NCI-H1092 (cell line): ENCODE measurements at places on chromosomes 13 and 19.

DNA sequence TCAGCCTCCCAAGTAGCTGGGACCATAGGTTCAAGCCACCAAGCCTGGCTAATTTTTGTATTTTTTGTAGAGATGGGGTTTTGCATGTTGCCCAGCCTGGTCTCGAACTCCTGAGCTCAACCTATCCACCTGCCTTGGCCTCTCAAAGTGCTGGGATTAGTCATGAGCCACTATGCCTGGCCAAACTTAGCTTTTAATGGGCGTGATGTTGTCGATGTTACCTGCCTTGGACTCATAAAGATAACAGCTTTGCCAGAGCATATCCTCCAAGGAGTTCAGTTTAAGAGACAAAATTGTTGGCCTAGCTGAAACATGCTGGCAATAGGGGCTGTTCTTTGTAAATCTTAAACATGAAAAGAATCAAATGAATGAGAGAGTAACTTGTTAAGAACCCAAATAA is 13.1 kb downstream of the POLR1D start:
- DNase-seq = no peak

GRCh38 chr13:111267205-111267604 is 53.2 kb upstream of the TEX29 start:
- DNase-seq = no peak

DNA sequence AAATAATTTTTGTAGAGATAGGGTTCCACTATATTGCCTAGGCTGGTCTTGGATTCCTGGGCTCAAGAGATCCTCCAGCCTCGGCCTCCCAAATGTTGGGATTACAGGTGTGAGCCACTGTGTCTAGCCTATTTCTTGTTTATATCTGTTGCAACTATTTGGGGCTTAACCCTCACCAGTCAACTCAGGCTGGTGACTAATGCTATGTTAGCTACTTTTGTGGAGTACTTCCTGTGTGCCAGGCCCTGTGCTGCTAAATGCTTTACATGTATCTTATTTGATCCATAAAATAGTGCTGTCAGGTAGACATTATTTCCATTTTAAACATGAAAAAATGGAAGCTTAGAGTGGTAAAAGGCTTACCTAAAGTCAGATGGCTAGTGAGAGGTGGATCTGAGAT is 13.8 kb downstream of the CEACAM1 start:
- DNase-seq = no peak

- no peak for DNase-seq
Measured at GRCh38 chr19:18523841-18524240, 2.0 kb upstream of the ELL start.

DNA sequence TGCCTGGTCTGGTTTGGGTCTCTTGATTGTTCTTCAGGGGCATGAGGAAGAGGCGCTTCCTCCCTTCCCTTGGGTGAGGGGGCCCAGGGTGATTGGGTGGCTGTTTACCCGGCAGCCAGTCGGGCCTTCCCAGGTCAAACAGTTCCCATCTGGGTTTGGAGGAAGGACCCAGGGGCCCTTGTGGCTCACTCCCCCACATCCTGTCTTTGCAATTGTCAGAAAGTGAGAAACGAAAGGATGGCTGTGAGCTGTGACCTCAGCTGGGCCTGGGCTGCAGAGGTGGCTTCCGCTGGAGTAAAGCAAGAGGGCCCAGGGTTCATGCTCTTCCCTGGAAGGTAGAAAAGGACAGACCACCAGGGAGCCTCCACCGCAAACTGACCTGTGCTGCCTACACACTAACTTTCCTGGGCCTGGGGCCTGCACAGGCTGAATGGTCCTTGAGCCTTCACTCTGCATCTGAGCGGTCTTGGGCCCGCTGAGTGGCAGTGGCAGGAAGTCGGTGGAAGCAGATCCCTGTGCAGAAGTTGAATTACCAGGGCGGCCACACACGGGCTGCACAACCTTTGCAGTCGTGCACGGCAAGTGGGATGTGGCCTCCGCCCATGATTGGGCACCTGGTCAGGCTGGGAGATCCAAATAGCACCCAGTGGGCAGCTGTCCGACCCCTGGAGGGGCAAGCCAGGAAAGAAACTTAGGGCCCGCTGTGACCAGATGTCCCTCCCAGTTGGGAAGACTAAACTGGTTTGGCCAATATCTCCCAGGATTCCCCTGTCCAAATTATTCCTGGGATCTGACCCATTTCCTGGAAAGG is 5.3 kb upstream of the CD79A start:
- no peak for DNase-seq
